ENCODE measurements at places on chromosomes 3 and 15.

DNA sequence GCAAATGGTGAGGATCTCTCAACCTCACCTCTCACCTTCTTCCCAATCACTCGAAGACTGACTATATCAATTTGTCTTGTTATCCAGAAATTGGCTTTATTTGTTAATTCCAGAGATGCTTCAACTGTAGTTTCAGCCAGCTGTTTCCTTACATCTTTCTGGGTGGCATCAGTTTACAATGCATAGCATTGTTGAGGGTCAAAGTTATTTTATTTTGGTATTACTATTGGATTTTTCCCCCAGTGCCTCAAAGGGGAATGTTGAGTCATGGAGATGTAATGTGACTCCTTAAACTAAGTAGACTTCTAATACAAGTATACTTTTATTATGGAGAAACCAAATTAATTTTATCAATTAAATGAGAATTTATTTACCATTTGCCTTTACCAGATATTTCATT lies 351.6 kb downstream of the TIGIT start:
- DNase-seq: no peak

GRCh38 chr3:87969620-87970019 lies 89.2 kb downstream of the CGGBP1 start:
- no peak for DNase-seq

DNA sequence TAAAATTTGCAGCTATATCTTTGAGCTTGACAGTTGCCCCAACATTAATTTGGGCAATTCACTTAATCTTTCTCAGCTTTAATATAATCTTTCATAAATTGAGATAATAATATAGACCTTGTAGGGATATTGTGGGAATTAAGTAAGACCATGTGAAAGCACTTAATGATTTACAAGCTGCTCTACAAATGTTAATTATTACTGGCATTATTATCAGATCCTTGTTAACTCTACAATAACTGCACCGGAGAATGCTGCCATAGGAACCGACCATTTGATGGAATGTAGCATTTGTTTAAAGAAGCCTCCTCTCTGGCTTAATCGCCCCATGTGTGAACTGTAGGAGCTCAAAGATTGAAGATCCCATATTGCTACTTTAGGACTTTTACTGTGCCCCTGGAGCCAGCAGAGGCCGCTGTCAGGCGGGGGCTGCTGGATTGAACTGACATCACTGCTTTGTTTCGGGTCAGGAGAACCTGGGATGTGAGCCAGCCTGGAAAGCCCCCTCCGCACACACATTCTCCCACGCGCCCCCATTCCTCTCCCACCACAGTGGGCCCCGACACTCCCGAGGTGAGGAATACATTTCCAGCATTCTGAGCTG lies 154.2 kb upstream of the TNIK start:
- peak; percentile 10 for DNase-seq

GRCh38 chr3:183058351-183058750 lies 40.9 kb downstream of the MCCC1 start:
- DNase-seq: no peak

DNA sequence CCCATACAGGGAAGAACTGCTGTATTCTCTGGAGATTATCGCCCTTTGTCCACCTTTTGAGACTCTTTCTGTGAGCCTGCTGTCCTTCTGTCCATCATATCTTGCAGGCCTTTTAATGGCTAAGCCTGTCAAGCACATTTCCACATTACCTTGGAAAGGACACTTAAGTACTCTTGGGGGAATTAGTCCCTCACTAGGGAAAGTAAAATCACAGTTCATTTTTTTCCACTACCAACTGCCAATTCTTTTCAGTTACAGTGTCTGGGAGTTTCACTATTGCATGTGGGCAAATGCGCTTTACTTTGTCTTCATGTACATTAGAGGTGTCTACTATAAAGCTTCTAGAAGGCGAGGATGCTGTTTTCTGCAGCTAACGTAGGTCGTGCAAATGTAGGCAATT lies 242.1 kb downstream of the NSUN3 start:
- DNase-seq: no peak

GRCh38 chr3:140570602-140571001 lies 107.3 kb upstream of the TRIM42 start:
- no peak for DNase-seq

DNA sequence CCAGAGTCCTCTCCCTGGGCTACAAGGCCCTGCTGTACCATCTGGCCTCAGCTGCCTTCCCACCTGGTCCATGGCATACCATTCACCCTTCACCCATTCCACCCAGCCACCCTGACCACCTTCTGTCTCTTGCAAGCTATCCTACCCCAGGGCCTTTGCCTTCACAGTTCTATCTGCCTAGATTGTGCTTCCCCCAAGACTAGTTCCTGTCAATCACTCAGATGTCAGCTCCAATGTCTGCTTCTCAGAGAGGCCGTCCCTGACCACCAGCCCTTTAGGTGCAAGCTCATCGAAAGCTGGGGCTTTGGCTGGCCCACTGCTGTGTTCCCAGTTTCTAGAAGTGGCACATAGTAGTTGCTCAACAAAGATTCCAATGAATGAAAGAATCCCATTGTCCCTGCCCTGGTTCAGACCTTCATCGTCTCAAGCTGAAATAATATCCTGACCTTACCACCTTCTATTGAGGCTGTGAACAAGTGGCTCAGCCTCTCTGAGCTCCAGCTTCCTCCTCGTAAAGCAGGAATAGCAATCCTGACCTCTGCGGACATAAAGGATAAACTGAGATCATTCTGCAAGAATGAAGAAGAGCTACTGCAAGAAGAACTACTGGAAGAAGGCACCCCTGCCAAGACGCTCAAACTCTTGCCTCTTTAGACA lies 15.8 kb downstream of the EFCAB12 start:
- DNase-seq: no peak

All from heart right ventricle (tissue), 16 donors.